Fibroblast of skin of abdomen (primary cell): ENCODE measurements at places on chromosomes 12 and 14.

DNA sequence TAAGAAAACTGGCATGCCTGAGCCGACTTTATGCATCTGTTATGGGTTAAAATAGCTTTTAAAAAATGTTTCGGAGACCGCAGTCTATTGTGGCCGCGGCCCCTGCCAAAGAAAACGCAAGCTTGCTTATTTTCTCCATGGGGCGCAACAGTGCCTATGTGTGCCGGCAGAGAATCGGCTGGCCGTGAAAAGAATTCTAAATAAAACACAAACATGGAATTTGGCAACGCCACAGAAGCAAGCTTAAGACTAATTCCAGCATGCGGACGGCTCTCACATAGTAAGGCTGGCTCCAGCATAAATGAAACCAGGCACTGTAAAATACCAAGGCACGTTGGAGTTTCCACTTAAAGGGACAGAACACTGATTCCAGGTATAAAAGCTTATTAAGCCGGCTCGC is 56.7 kb downstream of the BCL11B start:
- peak; percentile 98 for DNase-seq

GRCh38 chr12:110556705-110557104 is 26.4 kb downstream of the PPTC7 start:
- DNase-seq, result no peak

DNA sequence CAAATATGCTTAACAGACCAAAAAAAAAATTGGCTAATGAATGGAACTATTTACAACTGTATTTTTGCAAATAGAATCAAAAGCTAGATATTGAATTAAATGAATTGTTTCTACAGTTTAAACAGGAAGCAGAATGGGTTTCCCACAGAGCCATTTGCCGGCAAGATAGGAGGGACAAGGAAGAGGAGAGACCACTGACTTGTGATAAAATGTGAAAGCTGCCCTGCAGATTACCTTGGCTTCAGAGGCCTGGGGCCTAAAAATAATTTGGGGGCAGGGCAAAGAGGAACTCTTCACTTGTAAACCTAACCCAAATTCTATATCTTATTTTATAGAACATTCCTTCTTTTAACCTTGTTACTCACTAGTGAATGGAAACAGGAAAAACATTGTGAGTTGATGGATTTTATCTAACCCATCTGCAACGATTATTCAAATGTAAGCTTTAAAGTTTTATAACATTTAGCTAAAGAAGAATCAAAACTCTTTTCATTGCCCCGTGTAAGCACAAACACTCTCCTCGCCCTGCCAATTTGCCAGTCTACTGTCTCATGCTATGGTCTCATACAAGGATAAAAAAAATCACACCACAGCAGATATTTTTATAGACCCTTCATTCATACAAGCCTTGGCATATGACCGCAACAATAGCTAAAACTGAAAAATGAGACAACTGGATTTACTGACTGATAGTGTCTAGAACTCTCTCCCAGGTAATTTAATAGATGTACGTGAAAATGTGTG is 49.5 kb upstream of the MDM1 start:
- no peak for DNase-seq

DNA sequence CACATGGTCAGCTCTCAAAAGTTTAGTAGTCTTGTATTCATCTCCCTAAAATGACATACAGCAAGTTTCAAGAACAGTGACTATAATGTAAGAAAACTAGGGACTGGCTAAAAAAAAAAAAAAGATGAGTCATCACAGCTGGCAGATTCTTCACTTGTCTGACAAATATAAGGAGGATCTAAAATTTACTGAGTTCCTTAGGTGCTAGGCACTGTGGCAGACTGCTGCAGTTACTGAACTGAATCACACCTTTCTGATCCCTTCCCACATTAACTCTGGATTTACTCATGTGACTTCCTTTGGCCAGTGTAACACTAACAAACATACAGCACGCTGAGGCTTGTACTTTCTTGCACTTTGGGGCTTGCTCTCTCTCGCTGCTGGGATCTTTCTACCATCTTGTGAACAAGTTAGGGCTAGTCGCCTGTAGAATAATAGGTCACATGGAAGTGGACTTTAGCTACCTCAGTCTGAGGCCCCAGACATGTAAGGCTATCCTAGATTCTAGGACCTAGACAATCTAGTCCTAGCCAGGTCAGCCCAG is 32.1 kb downstream of the BAZ1A start:
- DNase-seq, result peak; percentile 67

- no peak for DNase-seq
Measured at GRCh38 chr12:132801741-132802140, 26.9 kb downstream of the GOLGA3 start.

DNA sequence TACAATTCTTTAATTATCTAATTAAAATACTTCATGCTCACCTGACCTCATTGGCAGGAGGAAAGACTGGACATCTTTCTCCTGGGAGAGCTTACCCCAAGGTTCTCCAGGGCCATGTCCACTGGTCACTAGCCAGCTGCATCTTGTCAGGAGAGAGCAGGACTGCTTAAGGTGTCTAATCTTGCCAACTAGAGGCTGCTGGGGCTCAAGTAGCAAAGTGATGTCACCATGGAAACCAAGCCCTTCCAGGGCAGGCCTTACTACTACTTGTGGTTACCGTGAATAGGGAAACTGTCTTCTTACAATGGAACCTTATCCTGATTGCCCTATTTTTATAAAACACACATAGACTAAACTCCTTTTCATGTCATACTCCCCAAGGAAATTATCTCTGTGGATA is 376.4 kb downstream of the SNAPC1 start:
- no peak for DNase-seq

DNA sequence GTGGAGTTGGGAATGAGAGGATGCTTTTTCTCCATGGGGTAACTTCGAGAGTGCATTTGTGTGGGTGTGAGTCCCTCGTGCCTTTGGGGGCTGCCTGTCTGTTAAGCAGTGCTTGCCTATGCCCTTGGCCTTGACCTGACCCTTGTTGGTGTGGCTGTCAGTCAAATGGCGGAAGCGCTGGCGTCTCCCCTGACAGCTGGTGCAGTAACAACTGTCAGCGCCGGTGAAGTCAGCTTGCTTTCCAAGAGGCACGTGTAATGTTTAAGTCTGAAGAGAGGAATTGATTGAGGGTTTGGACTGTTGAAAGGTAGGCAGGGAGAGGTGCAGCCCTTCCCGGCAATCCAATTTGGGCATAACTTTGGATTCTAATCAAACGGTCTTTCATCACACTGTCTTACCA is 211.3 kb downstream of the AACS start:
- DNase-seq, result no peak

GRCh38 chr12:56792678-56793077 is 29.6 kb downstream of the HSD17B6 start:
- DNase-seq, result no peak

DNA sequence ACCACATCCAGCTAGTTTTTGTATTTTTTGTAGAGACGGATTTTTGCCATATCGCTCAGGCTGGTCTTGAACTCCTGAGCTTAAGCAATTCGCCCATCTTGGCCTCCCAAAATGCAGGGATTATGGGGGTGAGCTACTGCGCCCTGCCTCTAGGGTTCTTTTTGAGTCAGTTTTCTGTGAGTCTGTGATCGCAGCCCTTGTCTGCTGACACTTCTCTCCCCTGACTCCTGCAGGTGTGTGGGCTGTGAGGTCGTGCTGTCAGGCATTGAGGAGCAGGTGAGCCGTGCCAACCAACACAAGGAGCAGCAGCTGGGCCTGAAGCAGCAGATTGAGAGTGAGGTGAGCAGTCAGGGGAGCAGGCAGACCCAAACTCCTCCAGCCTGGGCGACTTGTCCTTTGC is 6.3 kb downstream of the COPS7A start:
- DNase-seq, result no peak

DNA sequence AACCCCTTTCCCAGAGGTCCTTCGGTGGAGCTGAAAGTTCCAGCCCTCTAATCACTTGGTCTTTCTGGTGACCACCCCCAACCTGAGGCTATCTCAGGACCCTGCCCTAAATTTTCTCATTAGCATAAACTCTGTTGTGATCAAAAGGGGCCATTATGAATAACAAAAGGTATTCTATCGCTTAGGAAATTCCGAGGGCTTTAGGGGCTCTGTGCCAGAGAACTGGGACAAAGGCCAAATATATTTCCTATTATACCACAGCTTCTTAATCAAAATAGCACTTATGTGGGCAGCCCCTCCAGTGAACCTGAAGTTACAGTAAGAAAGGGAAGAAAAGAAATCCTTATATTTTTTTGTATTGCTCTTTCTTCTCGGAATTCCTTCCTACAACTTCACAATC is 125.3 kb upstream of the NPAS3 start:
- no peak for DNase-seq

- DNase-seq, result no peak
Measured at GRCh38 chr12:122983789-122984515, 3.5 kb downstream of the ARL6IP4 start.

- DNase-seq, result no peak
Measured at GRCh38 chr14:91152499-91152898, 38.6 kb downstream of the DGLUCY start.

DNA sequence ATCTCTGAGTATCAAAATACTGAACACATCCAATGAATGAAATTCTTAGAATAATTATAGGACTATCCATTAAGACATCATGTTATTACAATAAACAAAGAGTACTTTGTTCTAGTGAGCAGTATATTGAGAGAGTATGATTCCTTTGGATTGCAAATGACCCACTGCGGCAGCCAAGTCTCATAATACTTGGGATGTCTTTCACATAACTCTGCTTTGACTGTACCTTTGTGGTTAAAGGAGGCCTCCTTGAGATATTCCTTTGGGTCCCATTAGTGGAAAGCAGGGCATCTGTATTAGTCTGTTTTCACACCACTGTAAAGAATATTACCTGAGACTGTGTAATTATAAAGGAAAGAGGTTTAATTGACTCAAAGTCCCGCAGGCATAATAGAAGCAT is 593.8 kb downstream of the TRHDE start:
- no peak for DNase-seq

DNA sequence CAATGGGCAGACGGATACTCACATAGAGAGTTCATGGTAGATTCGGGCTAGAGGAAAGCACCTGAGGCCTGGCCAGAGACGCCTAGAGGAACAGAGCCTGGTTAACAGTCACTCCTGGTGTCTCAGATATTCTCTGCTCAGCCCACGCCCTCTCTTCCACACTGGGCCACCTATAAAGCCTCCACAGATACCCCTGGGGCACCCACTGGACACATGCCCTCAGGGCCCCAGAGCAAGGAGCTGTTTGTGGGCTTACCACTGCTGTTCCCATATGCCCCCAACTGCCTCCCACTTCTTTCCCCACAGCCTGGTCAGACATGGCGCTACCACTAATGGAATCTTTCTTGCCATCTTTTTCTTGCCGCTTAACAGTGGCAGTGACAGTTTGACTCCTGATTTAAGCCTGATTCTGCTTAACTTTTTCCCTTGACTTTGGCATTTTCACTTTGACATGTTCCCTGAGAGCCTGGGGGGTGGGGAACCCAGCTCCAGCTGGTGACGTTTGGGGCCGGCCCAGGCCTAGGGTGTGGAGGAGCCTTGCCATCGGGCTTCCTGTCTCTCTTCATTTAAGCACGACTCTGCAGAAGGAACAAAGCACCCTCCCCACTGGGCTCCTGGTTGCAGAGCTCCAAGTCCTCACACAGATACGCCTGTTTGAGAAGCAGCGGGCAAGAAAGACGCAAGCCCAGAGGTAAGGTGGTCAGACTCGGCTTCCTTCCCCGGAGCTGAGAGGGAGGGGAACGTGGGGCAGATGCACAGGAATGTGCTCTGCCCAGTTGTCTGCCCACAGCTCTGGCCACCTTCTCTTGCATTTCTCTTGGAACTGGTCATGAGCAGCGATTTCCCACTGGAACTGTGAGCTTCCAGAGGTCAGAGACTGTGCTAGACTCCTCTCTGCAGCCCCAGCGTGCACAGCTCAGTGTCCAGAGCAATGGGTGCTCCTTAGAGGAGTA is at the start of gene CD4:
TSS of gene CD4 (plus strand) at position 557 of the 953 bp plus-strand sequence. CDS start 10,611 bp downstream, outside the sequence.
- no peak for DNase-seq

- DNase-seq, result no peak
Measured at GRCh38 chr14:89331398-89331797, 85.6 kb downstream of the FOXN3 start.

- no peak for DNase-seq
Measured at GRCh38 chr12:25556153-25556552, 3.1 kb upstream of the LMNTD1 start.

- DNase-seq, result no peak
Measured at GRCh38 chr12:103387385-103387784, 108.4 kb downstream of the C12orf42 start.

GRCh38 chr14:101844751-101845150 is 83.2 kb downstream of the PPP2R5C start:
- DNase-seq, result no peak

DNA sequence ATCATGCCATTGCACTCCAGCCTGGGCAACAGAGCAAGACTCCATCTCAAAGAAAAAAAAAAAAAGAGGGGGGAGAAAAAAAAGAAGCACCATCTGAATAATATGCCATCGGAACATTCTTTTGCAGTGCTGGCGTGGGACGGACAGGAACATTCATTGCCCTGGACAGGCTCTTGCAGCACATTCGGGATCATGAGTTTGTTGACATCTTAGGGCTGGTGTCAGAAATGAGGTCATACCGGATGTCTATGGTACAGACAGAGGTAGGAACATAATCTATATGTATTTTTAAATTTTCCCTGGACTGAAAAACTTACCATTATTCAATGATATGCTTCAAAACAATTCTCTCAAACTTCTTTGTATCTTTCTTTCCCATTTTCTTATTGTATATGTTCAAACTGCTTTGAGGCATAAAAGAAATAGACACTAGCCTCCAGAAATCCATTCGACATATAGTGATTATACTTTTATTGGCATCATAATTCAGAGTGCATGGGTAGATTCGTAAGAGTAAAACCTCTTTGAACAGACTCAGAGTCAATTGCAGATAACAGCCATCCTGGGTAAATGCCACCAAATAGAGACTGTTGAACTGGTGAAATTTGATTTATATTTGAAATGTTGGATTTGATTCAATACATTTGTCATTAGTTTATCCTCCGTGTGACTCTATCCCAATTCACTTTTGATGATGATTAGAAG is 199.7 kb downstream of the EPS8 start:
- no peak for DNase-seq

DNA sequence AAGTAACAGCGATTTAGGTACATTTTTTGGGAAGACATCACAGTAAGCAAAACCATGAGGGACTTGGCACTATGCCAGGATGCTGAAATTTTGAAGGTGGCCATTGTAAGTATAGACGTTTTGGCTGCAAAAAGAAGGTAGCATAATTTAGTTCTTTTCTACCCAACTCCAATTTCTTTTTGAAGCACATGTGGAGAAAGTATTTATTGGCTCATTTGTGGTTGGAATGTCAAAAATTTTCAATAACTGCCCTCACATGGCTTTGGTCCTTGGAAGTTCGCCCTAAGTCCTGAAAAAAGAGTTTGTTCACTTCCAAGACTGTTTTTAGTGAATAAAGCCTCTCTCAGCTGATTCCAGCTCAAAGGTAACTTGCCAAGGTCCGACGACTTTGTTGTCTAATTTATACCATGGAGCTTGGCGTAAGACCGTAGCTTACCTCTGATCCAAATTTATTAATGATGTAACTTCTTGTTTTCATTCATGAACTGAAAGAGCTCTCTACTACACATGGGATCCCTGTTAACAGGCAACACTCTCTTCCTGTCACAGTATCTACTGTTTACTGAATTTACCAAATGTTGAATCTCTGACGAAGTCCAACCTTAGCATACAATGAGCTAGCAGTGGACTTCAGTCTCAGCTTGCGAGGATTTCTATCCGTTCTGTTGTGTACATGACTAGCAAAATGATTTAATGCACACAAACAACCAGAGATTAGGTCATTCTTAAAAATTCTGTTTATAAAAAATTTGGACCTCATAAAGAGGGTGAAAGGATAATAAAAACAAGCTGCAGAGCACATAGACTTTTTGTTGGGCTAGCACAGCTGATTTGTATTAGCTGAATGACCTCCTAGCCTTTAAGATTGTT is 49.0 kb downstream of the MSRB3 start:
- peak; percentile 87 for DNase-seq

- no peak for DNase-seq
Measured at GRCh38 chr14:51774209-51774608, 86.2 kb upstream of the GNG2 start.
